Brain microvascular endothelial cell (primary cell): ENCODE measurements at places on chromosomes 12 and 14.

DNA sequence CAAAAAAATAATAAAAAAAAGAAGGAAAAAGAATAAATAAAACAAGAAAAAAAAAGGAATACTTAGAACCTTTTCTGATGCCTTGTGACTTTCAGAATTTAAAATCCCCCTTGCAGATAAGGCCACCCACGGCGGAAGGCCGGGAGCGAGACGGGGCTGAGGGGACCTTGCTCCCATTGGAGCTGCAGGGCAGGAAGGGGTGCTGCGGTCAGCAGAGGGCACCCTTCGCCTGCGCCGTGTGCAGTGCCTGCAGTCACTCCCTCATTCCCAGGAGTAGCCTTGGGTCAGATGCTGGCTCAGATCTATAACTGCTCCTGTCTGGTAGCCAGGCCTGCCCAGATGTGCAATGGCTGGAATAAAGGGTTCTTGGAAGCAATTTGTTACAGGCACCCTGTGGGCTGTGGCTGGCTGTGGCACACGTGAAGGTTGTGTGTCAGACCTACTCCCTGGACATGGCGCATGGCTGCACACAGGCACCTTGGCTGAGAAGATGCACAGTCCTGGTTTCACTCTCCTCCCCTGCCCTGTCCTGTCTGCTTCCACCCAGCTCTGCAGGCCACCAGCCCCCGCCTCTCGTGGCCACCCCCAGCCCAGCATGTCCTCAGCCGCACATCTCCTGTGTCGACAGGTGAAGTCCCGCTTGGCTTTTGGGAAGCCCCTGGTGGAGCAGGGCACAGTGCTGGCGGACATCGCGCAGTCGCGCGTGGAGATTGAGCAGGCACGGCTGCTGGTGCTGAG, 13.4 kb upstream of the ALDH2 start:
- no peak for DNase-seq

- DNase-seq, result no peak
These were observed 10.7 kb downstream of the POMT2 start for GRCh38 chr14:77310026-77310425.

- no peak for DNase-seq
These were observed 56.1 kb downstream of the DAAM1 start for GRCh38 chr14:59244581-59244980.

- no peak for DNase-seq
These were observed 44.2 kb downstream of the SOCS2 start for GRCh38 chr12:93616584-93617101.

- DNase-seq, result no peak
These were observed 430.5 kb upstream of the SOX5 start for GRCh38 chr12:24379861-24380521.

GRCh38 chr12:14654416-14654815, 42.0 kb downstream of the GUCY2C start:
- DNase-seq, result no peak

DNA sequence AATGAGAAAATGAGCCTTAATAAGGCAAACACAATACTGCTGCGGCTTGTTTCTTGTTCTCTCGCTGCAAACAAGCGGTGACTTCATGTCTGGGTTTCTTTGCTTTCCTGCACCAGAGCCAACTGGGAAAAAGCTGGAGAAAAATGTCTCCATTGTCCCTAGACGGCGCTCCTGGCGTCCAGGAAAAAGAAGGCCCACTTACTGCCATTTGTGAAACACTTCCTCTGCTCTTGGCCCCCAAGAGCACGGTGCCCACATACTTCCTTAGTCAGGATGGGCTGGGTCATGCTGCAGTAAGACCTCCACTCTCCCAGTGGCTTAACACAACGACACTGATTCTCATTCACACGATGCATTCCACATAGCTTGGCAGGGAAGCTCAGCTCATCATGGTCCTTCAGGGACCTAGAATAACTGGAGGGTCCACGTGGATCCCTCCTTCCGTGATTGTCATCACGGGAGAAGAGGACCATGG, 86.0 kb upstream of the BCL11B start:
- DNase-seq, result no peak

DNA sequence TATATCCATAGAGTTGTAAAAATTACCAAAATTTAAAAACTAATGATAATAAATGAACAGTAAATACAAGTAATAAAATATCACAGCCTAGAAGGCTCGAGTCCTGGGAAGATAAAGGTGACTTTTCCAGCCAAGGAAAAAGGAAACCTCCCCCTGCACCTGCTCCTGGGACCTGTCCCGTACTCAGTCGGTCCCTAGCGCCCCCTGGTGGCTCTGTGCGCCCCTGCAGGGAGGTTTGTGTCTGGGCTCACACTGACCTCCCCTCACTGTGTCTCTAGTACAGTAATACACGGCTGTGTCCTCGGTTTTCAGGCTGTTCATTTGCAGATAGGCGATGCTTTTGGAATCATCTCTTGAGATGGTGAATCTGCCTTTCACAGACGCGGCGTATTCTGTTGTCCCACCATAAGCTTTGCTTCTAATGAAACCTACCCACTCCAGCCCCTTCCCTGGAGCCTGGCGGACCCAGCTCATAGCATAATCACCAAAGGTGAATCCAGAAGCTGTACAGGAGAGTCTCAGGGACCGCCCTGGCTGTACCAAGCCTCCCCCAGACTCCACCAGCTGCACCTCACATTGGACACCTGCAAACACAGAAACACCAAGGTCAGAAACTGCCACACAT, 1030.4 kb downstream of the TMEM121 start:
- DNase-seq, result no peak

- DNase-seq, result no peak
These were observed 362 bp upstream of the TSFM start for GRCh38 chr12:57782243-57782607.

- DNase-seq, result no peak
These were observed 4.3 kb upstream of the GPR19 start for GRCh38 chr12:12700254-12700653.

DNA sequence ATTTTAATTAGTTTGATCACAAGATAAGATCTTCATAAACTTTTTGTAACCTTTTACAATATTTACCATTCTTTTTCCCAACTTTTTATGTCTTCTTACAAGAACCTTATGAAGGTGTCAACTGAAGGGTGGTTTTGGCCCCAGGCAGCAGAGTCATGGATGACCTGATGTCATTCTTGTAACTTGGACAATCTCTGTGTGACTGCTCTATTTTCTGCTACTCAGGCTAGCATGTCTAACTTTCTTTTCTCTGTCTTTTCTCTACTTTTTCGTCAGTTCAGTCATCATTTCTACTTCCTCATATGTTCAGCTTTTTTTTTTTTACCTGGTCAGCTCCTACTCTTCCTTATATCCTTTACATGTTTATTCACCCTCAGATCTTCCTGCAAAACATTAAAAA, 150.7 kb upstream of the PTPRQ start:
- no peak for DNase-seq

DNA sequence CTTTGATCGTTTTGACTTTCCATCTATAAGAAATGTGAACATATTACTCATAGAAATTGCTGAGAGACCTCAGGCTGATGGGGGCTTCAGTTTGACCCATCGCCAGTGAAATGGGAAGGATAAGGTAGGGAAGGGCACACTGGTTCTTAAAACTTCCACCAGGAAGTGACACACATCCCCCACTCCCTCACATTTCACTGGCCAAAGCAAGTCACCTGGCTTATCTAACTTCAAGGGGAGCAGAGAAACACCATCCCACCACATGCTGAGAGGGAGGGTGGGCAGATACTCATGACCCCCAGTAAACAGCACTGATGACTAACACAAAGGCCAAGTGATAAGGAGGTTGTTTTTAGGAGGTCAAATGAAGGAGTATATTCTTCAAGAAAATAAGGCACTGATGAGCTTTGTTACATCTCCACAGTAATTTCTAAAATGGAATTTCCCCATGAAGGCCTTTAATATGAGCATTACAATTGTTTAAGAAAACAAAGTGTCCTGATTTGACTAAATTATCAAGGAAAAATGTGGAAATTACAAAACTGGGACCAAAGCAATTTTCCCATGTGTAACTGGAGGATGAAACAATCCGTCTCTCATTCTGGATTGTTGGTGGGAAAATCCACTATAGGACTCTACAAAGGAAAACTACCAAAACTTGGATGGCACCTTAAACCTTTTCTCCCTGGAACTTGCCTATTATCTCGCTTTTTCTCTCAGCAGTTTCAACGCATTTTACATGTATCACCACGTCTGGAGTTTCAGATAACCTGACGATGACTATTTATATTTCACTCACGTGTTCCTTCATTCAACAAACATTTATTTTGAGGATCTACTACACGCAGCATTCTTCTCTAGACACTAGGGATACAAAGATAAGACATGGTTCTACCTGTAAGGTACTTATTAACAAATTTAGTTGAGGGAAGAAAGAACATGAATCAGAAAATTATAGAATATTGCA, 91.8 kb upstream of the EEA1 start:
- no peak for DNase-seq

GRCh38 chr12:85029456-85029855, 6.6 kb downstream of the TSPAN19 start:
- DNase-seq, result no peak

- DNase-seq, result no peak
These were observed 131.9 kb downstream of the PRKCH start for GRCh38 chr14:61453103-61453767.

- DNase-seq, result no peak
These were observed 138.0 kb downstream of the ANO6 start for GRCh38 chr12:45353944-45354343.

- DNase-seq, result no peak
These were observed 9.4 kb downstream of the WASHC3 start for GRCh38 chr12:102052192-102053061.

GRCh38 chr12:49936925-49937324, 13.6 kb upstream of the AQP2 start:
- no peak for DNase-seq

DNA sequence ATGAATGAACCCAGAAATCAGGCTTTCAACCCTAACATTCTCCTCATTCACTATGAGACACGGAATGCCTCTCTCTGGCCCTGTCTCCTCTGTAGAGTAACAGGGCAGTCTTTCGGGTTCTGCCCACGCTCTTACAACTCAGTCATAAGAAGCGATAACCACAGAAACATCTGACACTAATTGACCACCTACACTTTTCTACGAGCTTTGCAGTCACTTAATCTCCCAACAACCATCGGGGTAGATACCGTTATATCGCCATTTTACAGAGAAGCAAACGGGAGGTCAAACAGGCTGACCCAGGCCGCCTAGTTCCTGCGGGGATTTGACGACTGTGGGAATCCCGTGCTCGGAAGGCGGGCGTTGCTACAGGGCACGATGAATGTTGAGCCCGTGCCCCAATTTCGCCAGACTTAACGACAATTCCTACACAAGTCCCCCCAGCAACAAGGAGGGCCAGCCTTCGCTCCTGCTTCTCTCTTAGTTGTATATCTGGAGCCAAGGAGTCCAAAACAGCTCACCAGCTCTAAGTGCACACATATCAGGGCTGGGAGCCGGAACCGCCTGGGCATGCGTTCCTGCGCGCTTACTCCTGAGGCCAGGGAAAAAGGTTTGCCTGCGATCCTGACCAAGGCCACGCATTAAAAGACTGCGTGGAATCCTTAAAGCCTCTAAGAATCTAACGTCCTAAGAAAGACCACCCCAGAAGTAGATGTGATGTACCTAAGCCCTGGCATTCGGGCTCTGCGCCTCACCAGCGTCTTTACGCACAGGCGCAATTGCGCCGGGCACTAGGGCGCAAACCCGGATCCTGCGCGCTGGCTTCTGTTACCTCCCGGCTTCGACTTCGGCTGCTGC, 38.7 kb upstream of the TBX5 start:
- DNase-seq, result no peak

DNA sequence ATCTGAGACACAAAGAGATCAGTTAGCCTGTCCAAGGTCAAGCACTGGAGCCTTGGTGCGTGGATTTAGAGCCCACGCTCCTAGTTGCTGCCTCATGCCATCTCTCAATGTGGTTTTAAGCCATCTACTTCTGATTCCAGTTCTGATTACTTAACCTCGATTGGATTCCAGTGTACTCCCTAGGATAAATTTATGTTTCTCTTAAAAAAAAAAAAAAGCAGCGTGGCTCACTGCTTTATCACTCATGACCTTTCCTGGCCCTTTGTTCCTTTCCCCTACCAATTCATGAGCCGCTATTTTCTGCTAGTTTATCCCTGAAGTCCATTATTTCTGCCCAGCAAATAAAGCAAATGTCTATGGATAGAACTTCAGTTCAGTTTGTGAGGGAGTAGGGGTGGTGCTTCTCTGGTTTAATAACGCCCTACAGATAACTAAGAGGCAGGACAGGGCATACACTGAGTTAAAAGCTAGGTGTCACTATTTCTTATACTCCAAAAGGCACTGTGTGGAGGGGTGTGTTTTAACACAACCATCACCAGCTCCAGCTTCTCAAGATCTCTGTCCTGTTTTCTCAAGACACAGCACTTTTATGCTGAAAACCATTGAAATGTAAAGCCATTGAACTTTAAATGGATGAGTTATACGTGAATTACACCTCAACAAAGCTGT, 9.8 kb upstream of the PARP11 start:
- DNase-seq, result peak; percentile 8

- DNase-seq, result no peak
These were observed 13.9 kb downstream of the MFAP5 start for GRCh38 chr12:8648576-8649205.

GRCh38 chr14:68563251-68564131, 229.4 kb downstream of the ZFP36L1 start:
- no peak for DNase-seq

DNA sequence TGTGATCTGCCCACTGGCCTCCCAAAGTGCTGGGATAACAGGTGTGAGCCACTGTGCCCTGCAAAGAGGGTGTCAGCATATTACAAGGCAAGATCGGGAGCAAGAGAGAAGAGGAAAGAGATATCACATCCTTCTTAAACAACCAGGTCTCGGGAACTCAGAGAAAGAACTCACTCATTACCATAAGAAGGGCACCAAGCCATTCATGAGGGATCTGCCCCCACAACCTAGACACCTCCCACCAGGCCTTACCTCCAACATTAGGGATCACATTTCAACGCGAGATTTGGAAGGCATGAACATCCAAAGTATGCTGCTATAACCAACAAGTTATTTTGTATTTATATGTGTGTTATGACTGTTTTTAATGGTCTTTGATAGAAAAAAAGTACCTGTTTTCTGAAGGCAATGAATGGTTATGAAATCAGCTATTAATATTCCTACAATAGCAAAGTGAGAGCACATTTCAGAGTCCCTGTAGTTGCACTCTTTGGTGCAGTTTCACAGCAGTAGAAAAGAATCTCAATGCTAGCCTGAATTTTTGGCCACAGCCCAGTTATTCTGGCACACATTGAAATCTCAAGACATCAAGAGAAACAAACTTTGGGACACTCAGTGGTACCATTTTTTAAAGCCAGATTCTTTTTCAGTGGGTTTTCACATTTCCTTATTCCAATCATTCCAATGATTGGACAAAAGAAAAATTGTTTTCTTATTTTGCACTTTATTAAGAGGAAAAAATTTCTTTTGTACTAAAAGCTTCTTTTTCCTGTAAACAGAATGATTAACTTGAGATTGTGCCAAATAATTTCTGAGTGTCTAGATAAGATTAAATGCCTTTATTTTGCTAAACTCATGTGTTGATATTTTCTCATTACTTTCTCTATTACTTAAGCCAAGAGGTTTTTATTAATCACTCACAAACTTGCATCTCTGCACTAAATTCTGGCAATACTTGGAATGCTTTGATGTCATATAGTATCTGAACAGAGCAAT, 582.6 kb upstream of the ATP2B1 start:
- no peak for DNase-seq
